ENCODE measurements at places on chromosomes 11 and 22.

DNA sequence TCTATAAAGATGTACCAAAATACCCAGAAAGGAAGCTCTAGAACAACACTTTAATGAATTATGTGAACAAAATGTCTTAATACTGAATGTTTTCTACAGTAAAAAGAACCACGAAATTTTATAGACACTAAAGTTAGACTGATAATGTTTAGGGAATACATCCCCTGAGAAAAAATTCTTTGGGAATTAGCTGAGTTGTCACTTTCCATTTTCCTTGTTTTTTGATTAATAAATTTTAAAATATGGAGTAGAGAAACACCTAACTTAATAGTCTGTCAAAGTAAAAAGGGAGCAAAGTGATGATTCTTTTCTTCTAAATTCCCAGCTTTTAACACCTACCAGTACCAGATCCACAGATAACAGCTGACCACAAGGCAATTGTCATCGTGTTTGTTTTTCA is 23.1 kb upstream of the SCN3B start:
- no peaks in the 10 kb centered on the region for H3K4me1 ChIP-seq
- H3K27ac ChIP-seq = no peak overlapping the region
- no peaks in the 10 kb centered on the region for H3K36me3 ChIP-seq
- no peak overlapping the region for H3K4me3 ChIP-seq
- DNase-seq = no peak

- no peak overlapping the region for H3K27ac ChIP-seq
- no peaks in the 10 kb centered on the region for H3K4me1 ChIP-seq
- H3K27me3 ChIP-seq = no peaks in the 10 kb centered on the region
- peaks cover 17% of the 10 kb centered on the region for H3K36me3 ChIP-seq
- no peak overlapping the region for H3K4me3 ChIP-seq
Measured at GRCh38 chr11:102390667-102391465, 43.9 kb downstream of the BIRC2 start.

DNA sequence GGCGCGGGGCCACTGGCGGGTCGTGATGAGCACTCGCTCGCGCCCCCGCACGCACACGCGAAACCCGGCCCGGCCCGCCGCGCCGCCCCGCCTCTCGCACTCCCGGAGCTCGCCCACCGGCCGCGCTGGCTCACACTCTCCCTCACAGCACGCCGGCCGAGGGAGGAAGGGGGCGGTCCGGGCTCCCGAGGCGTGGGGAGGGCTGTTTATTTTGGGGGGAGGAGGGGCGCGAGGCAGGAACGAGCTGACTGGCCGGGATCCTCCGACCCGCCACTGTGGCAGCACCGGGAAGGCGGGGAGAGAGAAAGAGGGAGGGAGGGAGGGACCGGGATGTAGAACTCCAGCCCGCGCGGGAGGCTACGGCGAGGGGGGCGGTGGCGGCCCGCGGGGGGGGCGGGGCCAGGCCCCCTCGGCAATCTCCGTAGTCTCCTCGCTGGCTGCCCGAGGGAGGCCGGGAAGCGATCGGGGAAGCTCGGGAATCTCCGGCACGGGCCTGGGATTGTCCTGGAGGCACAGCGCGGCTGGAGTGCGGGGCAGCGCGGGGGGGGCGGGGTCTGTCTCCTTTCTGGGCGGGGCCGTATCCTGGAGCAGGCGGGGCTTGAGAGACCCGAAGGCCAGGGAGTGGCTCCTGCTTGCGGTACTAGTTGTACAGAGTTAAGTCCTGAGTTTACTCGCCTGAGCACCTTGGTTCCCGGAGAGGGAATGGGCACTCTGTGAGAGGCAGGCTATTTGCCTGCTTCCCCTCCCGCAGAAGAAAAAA is at the start of gene RBFOX2:
Gene RBFOX2, minus strand, starts transcription at position 179 of the 760 bp plus-strand sequence. CDS start 399 bp downstream, outside the sequence.
- no peaks in the 10 kb centered on the region for H3K27me3 ChIP-seq
- peak within 1 kb of the TSS; percentile 82 for H3K27ac ChIP-seq
- peaks cover 4% of the 10 kb centered on the region for H3K4me1 ChIP-seq
- no peaks in the 10 kb centered on the region for H3K36me3 ChIP-seq

GRCh38 chr11:58775066-58775708 is 43.4 kb upstream of the GLYAT start:
- no peak overlapping the region for H3K4me3 ChIP-seq
- H3K27ac ChIP-seq = no peak overlapping the region
- H3K4me1 ChIP-seq = no peaks in the 10 kb centered on the region
- DNase-seq = no peak
- H3K36me3 ChIP-seq = no peaks in the 10 kb centered on the region

GRCh38 chr11:47724041-47724729 is 9.0 kb upstream of the AGBL2 start:
- no peak for DNase-seq
- H3K36me3 ChIP-seq = peaks cover 41% of the 10 kb centered on the region
- no peak overlapping the region for H3K4me3 ChIP-seq
- H3K27me3 ChIP-seq = no peaks in the 10 kb centered on the region
- H3K27ac ChIP-seq = no peak overlapping the region

- no peak overlapping the region for H3K4me3 ChIP-seq
- no peaks in the 10 kb centered on the region for H3K27me3 ChIP-seq
- no peak for DNase-seq
- H3K36me3 ChIP-seq = peaks cover 15% of the 10 kb centered on the region
- no peak overlapping the region for H3K27ac ChIP-seq
- peaks cover 18% of the 10 kb centered on the region for H3K4me1 ChIP-seq
Measured at GRCh38 chr22:30285176-30285845, 4.0 kb downstream of the CASTOR1 start.

GRCh38 chr11:1219834-1220815 is 2.7 kb upstream of the MUC5B start:
- no peaks in the 10 kb centered on the region for H3K4me1 ChIP-seq
- H3K27ac ChIP-seq = no peak overlapping the region
- DNase-seq = peak; percentile 77
